ELR (cell line): ENCODE measurements at places on chromosomes 4 and X.

DNA sequence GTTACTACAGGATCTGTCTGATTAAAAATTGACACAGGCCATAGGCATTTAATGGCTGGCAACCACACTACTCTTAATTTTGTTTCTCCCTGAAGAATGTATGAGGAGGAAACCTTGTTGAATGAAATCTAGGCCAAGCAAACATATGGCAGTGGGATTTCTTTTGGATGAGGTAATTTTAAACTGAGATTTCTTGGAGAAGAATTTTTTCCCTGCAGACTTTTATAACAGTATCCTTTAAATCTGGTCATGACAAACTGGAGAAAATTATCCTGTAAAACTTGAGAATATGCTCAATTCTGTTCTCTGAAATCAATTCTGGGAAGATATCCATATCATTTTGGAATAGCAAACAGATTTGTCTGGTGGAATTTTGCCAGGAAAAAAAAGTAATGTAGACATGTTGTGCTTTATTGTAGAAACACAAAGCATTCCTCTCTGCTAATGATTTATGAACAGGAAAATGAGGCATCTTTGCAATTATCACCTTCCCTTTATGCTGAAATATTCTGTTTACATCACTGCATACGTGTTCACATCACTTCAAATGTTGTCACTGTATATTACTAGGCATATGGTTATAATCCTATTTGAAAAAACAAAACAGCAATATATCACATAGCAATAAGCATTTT, 108.3 kb upstream of the ARSJ start:
- DNase-seq = peak; percentile 40

- DNase-seq = peak; percentile 68
These were observed 881.0 kb downstream of the PCDH18 start for GRCh38 chr4:136651278-136651667.

- DNase-seq = no peak
These were observed 8.8 kb downstream of the SPRY1 start for GRCh38 chr4:123405267-123405865.

DNA sequence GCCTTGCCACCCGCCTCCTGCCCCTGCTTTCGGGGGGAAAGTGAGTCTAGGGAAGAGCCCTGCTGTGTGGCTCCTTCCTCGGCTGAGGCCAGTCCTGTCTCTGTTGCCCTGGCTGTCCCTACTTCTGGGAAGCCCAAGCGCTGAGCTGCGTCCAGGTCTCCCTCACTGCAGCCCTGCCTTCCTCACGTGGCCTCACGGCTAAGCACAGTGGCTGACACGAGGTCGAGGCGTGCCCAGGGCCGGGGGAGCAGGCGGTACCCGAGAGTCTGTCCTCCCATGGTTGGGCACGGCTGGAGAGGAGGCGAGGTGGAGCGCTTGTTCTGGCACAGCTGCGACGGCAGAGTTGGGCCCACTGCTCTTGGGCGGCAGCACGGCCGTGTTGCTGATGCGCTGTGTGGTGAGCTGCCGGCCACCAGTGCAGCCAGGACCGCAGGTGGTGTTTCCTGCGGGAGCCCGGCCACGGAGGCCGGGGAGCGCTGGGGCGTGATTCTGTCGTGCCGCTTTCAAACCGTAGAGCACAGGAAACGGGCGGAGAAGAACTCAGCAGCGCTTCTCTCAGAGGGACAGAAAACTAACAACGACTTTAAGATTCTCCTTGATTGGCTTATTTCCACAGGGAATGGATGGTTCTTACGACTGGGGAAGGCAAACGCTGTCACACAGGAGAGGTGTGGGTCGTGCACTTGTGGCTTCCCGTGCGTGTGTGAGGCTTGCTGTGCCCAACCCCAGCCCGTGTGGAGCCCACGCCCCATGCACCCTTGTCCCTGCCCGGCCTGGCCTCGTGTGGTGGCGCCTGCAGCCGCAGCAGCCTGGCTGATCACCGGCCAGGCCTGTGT, 21.3 kb downstream of the MAEA start:
- no peak for DNase-seq

DNA sequence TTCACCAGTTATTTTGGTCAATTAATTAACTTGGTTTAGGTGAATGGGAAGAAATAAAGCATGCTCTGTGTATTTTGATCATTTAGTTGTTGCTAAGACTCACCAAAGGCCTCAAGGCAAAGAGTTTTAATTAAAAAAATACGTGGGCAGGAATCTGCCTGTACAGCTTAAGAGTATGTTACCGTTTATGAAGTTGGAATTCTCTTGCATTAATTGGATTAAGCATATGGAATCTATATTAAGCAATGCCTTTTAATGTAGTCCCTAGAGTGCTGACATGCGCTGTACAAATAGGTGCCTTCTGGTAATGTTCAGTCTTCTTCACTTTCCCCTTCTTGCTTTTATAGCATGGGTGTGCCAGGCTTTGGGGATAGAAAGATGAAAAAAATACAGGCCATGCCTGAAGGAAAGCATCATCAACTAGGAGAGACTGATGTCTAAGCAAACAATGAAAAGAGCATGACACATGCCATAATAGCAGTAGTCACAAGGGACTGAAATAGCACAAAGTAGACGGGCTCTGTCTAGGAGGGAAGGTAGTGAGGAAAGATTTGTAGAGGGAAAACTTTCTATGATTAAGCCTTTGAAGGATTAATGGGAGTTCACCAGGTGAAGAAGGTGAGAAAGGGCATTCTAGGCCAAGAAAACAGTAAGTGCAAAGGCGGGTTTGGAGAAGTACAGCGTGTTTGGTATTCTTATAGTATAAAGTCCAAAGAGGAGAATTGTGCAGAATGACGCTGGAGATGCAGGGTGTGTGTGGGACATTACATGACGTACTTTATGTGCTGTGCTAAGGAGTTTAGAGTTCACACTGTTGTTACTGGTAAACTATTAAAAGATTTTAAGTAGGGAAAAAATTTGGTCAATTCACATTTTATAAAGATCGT, 226.1 kb upstream of the ANXA3 start:
- DNase-seq = no peak

GRCh38 chr4:168805341-168805740, 204.7 kb downstream of the CBR4 start:
- DNase-seq = no peak

DNA sequence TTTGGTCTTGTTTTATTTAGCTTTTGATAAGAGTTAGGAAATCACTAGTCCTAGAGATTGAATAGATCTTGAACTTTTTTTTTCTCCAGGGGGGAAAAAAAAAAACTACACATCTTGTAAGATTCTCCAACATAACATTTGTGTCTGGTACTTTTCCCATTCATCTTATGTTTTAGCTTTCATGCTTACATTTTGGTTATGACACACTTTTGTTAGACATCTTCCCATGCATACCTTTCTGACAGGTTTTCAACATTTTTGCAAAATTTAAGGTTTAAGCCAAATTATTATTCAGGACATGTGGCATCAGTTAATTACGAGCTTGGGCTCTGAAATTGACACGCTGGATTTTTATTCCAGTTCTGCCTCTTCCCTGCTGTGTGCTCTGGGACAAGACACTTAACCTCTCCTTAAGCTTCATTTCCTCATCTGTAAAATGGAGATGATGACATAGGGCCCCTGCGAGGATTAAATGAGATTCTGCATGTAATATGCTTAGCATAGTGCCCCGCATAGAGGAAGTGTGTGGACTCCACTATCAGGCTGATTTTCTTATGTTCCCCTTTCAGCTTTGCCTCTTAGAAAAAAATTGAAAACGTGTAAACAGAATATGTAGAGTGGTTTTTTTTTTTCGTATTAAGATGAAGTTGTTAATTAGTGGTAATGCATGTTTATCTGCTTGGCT, 5.3 kb downstream of the KIT start:
- no peak for DNase-seq

GRCh38 chr4:173281406-173282255, 52.5 kb downstream of the HMGB2 start:
- DNase-seq = no peak

DNA sequence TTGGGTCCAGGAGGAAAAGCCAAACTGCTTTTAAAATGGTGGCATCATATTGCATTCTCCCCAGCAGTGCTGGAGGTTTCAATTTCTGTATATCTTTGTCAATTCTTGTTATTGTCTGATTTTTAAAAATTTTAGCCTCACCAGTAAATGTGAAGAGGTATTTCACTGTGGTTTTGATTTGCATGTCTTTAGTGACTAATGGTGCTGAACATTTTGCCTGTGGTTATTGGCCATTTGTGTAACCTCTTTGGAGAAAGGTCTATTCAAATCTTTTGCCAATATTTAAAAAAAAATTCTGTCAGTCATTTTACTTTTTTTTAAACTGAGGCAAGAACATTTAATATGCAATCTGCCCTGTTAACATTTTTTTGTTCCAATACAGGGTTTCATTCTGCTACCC, 322.1 kb downstream of the TLL1 start:
- peak; percentile 46 for DNase-seq

GRCh38 chr4:175411251-175411650, 400.8 kb downstream of the GPM6A start:
- DNase-seq = no peak

GRCh38 chrX:88560673-88561330, 186.2 kb upstream of the CPXCR1 start:
- DNase-seq = no peak

GRCh38 chr4:136395212-136395722, 1137.0 kb downstream of the PCDH18 start:
- DNase-seq = no peak

DNA sequence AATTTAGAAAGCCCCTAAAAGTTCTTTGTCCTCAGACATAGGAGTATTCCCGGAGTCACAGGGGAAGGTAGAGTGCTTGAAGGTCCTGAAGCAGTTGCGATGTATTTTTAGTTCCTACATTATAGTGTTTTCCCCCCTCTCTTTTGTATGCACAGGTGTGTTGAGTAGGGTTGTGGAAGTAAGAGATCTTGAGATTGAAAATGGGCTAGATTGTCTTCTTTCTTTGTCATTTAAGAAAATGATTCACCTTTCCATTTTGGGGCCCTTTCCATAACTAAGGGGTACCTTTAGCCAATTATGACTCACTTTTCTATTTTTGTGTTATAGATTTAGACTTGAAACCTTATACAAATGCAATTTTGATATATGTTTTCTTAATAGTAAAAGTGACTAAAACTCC, 75.8 kb upstream of the AFF2 start:
- DNase-seq = no peak

GRCh38 chr4:111959222-111959621, 186.0 kb upstream of the FAM241A start:
- DNase-seq = peak; percentile 91

DNA sequence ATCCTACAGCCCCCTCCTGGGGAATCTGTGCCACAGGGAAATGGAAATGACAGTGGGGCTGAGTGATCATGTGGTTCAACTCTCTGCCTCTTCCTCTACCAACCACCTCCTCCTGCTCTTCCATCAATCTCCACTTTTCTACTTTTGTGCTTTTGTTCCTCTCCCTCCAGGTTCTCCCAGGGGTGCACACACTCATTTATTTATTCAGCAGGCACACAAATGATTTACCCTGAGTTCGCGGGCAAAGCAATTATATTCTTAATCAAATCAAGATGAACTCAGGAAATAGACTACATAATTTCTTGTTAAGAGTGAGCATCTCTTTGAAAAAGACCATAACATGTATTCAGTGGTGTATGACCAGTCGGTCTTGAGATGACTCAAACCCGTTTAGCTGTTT, 69.2 kb downstream of the VCX3A start:
- DNase-seq = no peak

GRCh38 chrX:73478961-73479360, 32.1 kb downstream of the CDX4 start:
- no peak for DNase-seq

- DNase-seq = no peak
These were observed 56.4 kb upstream of the HHIP start for GRCh38 chr4:144589512-144589911.

DNA sequence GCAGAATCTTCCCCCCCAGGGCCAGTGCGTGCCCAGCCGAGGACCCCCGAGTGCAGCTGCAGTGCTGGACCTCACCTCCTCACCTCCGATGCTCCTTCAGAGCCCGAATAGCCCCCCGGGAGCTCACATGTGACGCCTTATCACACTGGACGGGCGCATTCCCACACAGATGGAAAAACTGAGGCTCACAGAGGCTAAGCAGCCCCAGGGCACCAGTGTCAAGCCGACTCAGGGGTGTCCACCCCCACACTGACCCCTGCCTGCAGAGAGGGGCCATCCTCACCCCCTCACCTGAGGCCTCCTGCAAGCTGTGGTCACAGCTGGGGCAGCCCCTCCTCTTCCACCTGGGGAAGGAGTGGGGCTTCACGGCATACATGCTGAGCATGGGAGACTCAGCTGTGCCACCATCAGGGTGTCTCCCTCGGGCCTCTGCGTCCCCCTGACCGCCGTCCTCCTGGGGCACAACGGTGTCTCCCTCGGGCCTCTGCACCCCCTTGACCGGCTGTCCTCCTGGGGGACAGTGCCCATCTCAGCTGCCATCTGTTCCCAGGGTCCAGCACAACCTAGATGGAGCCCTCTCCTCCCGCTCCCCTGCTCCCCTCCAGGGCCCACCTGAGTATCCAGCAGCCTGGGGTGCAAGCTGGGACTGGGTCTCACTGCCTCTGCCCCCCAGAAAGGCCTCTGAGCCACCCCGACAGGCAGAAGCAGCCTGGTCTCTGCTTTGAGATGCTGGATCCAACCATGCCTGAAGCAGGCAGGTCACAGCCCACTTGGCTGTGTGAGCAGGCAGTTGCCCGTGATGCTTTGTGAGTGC, 85.3 kb upstream of the NKX1-1 start:
- no peak for DNase-seq

- DNase-seq = no peak
These were observed 220.3 kb downstream of the OR13H1 start for GRCh38 chrX:131764216-131764615.

DNA sequence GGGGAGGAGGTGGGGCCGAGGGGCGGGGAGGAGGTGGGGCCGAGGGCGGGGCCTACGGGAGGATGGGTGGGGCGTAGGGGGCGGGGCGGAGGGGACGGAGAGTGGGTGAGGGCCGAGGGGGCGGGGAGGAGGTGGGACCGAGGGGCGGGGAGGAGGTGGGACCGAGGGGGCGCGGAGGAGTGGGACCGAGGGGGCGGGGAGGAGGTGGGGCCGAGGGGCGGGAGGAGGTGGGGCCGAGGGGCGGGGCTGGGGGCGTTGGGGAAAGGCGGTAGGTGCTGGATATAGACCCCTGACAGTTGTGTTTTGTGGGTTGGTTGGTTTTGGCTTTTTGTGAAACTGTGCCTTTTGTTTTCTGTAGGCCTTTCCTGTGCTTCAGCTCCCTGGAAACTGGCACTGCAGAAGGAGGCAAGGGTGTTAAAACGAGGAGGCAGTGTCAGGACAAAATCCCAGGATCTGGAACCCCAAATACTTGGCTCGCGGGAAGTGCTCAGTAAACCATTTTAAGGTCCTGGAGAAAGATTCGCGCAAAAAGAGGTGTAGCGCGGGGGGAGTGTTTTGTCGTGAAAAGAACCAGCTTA, 580 bp upstream of the MMGT1 start:
- peak; percentile 67 for DNase-seq
